CD4-positive, alpha-beta memory T cell (primary cell): ENCODE measurements at places on chromosomes 3 and 15.

DNA sequence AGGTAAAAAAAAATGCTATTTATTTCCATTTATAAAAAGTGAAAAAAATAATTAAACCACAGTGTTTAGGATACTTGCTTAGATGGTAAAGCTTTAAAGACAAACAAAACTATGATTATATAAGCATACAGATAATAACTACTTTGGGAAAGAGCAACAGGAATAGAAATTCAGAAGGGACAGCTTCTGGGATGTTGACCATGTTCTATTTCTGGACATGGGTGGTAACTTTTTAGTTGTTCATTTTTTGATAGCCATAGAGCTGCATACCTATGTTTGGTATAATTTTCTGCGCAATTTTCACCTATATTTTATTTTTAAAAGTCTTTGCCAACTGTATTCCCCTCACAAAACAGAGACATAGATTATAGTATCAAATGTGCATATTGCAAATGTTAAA is 572.0 kb upstream of the NR2F2 start:
- no peak for DNase-seq

- DNase-seq = no peak
Observed at GRCh38 chr15:88072598-88073390, 183.7 kb downstream of the NTRK3 start.

- no peak for DNase-seq
Observed at GRCh38 chr3:119245778-119246177, 5.1 kb upstream of the B4GALT4 start.

GRCh38 chr15:74156678-74157411 is 16.7 kb upstream of the ISLR start:
- no peak for DNase-seq

DNA sequence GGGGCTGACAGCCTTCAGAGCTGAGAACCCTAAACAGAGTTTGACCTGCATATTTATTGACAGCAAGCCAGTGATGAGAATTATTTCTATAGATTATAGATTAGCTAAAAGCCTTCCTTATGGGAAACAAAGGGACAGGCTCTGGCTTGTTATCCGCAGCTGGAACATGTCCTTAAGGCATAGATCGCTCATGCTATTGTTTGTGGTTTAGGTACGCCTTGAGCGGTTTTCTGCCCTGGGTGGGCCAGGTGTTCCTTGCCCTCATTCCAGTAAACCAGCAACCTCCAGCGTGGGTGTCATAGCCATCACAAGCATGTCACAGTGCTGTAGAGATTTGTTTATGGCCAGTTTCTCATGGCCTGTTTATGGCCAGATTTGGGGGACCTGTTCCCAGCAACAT is 10.2 kb upstream of the FAH start:
- no peak for DNase-seq

- no peak for DNase-seq
Observed at GRCh38 chr3:144286235-144286910, 314.8 kb downstream of the DIPK2A start.

- no peak for DNase-seq
Observed at GRCh38 chr3:171765511-171765887, 44.8 kb downstream of the PLD1 start.

DNA sequence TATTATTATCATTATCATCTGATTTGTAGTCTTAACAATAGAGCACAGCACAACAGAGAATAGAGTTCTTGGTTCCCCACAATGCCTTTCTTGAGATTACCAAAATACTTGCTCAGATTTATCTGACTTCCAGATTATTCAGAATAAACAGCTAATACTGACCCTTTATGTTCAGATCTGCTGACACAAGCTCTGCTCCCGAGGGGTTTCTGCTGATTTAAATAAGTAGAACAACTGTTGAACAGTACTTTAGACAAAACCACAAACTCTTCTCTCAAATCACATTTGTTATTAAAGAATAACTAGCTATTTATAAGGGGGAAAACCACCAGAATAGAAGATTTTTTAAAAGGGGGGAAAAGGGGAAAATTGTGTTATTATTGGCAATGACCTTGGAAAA is 380.2 kb upstream of the ATP11B start:
- DNase-seq = no peak

GRCh38 chr3:133371676-133372075 is 28.2 kb upstream of the BFSP2 start:
- no peak for DNase-seq

DNA sequence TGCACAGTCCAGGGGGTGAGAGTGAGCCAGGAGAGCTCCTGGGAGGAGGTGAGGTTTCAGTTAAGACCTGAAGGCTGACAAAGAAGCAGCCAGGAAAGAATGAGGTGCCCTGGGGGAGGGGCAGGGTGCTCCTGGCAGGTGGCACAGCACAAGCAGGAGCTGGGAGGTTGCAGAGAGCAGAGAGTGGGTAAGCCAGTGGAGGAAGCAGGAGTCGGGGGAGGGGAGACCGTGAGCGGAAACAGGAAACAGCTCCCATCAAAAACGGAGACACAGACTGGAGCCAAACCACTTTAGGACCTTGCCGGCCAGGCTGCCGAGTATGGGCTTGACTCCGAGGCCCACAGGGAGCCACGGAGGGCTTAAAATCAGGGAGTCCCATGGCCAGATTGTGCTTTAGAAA is 12.1 kb upstream of the FBLN2 start:
- DNase-seq = no peak

DNA sequence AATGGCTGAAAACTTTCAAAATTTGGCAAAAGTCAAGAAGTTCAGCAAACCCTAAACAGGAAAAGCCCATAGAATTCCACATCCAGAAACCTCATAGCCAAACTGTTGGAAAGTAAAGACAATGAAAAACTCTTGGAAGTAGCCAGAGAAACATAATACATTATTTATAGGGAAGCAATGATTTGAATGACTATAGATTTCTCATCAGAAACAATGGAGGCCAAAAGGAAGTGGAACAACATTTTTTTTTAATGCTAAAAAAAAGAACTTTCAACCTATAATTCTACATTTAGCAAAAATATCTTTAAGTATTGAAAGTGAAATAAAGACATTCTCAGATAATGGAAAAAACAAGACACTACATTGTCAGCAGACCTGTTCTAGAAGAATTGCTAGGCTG is 30.2 kb downstream of the ALPK3 start:
- DNase-seq = no peak

- DNase-seq = no peak
Observed at GRCh38 chr3:48564667-48565066, 1.1 kb upstream of the UCN2 start.

- no peak for DNase-seq
Observed at GRCh38 chr3:158909870-158910269, 108.0 kb downstream of the MFSD1 start.

GRCh38 chr15:46416544-46416943 is 781.7 kb downstream of the SQOR start:
- no peak for DNase-seq

- DNase-seq = no peak
Observed at GRCh38 chr3:176378789-176379188, 818.5 kb downstream of the TBL1XR1 start.
